Activated CD4-positive, CD25-positive, alpha-beta regulatory T cell (primary cell): ENCODE measurements at places on chromosomes 3 and 15.

DNA sequence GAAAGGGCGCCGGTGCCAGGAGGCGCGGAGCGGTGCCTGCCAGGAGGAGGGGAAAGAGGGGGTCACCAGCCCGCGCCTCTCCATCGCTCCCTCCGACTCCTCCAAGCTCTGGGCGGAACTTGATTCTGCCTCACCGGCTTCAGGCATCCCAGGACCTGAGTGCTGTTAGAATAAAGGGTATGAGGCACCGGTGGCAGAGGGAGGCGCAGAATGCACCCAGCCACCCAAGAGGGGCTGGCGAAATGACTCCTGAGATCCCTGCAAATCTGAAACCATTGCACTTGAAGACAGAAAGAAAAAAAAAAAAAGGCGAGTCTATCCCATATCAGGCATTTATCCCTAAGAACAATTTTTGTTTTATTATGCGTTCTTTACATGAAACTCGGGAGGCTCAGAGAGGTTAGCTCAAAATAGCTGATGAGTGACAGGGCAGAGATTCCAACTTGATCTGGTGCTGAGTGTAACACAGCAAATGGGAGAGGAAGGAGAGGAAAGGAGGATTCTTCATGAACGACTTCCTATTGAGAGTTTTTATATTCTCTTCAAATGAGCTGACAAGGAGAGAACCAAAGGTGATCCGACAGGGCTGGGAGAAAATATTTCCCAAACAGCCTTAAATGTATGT lies 157.0 kb upstream of the FRMD4B start:
- no peak for DNase-seq

- DNase-seq, result no peak
Observed at GRCh38 chr3:27360113-27361078, 8.8 kb downstream of the NEK10 start.

GRCh38 chr3:12230406-12230805 lies 58.5 kb upstream of the PPARG start:
- no peak for DNase-seq

GRCh38 chr3:122774564-122774963 lies 19.1 kb downstream of the HSPBAP1 start:
- DNase-seq, result no peak

GRCh38 chr3:59115364-59116232 lies 65.8 kb upstream of the CFAP20DC start:
- DNase-seq, result no peak

GRCh38 chr3:103126115-103126514 lies 691.3 kb downstream of the ZPLD1 start:
- no peak for DNase-seq

DNA sequence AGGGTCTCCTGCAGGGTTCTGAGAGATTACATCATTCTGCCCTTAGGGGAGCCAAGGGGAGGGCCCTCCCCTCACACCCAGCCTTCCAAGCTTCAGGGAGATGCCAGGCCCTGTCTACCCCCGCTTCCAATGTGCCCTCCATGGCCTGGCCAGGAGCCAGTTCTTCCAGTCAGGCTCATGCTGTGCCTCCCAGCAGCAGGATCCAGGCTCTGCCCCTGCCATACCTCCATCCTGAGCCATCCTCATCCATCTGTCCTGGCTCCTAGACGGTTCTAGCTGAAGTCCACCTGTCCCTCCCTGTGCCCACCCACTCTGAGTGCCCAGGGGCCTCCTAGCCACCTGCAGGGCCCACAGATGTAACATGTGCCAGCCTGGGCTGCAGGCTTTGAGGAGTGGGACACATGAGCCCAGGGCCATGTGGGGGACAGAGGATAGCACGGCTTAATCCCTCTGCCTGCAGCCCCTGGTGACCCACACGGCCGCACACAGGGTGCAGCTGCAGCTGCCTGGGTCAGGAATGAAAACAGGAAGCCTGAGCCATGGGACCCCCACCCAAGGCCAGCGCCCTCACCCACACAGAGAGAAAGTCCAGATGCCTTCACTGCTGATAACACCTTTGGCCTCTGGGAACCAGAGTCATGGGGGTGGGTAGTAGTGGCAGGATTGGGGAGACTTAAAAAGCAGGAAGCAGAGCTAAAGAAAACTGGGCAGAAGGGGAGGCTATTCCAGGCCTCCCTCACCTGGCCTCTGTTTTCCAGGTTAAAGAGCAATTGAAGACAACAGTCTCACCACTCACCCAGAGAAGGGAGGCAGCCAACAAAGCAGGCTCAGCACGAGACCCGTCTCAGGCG lies 11.8 kb downstream of the PLCD1 start:
- no peak for DNase-seq

- DNase-seq, result no peak
Observed at GRCh38 chr3:144477593-144477992, 506.0 kb downstream of the DIPK2A start.

- DNase-seq, result no peak
Observed at GRCh38 chr3:194046995-194047645, 88.8 kb upstream of the HES1 start.

DNA sequence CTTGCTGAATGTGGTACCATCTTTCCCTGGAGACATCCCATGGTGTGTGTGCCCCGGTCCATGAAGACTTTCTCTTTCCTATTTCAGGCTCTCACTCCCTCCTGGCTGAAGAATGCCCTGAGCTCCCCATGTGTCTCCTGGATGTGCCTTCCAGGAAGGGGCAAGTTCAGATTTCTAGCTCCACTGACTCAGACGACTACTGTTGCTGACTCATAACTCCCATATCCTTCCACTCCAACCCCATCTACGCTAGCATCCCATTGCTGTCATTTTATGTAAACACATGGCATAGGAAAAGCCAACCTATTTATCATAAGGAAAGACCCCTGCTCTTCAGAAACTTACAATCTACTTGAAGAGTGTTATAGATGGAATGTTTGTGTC lies 95.0 kb downstream of the ADCY5 start:
- DNase-seq, result no peak

GRCh38 chr15:58095415-58095814 lies 29.9 kb upstream of the ALDH1A2 start:
- DNase-seq, result no peak

GRCh38 chr3:151557068-151557840 lies 96.4 kb upstream of the IGSF10 start:
- no peak for DNase-seq

DNA sequence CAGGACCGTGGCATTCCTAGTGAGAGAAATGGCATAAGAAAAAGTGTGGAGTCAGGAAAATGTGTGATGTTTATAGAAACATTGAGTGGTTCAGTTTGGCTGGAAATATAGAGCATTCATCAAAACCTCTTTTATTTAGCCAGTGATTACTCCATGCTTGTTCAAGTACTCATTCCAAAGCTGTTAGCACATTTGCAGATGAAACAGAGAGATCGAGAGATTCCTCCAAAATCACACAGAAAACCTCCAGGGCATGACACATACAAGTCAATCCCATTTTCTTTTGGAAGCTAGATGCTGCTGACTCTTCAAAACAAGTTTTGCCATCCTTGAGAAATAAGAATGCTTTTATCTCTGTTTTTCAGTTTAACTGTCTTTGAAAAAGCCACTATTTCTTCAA lies 11.5 kb upstream of the MB21D2 start:
- no peak for DNase-seq

DNA sequence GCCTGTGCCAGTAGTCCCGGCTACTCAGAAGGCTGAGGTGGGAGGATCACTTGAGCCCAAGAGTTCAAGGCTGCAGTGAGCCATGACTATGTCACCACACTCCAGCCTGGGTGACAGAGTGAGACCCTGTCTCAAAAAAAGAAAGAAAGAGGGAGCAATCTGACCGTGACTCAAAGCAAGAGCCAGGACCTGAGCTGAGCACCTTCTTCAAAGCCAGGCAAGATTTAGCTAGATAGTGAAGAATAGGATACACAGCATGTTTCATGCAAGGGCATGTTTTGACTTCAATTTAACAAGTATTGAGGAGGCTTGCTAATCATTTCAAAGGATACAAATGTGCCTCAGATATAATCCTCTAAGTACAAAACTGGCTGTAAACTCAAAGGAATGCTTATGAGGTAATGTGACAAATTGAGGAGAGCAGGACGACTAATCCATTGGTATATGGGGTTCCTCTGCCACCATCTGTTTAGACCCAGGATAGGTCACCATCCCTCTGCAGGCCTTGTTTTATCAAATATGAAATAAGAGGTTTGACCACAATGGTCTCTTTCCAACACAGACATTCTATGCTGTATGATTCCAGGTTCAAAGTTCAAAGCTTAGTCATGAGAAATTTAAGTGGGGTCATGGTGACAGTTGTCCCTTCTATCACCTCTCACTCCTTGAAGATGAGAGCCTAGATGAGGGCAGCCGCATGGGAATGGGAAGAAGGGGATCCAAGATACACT lies 33.2 kb downstream of the RAB27A start:
- no peak for DNase-seq

DNA sequence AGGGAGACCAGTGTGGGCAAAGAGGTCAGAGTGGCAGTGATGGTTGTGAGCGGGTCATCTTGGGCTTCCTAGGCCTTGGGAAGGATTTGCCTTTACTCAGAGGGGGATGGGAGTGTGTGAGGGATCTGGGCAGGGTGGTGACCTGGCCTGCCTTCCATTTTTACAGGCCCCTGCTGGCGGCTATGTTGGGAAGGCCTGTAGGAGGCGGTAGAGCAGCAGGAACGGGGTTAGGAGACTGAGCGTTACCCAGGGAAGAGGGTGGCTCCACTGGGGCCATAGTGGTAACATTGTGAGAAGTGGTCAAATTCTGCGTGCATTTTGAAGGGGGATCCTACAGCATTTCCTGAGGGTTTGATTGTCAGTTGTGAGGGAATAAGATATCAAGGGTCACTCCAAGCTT lies 307.3 kb upstream of the CTDSPL start:
- no peak for DNase-seq

- no peak for DNase-seq
Observed at GRCh38 chr15:99105514-99106341, 848 bp downstream of the SYNM start.

DNA sequence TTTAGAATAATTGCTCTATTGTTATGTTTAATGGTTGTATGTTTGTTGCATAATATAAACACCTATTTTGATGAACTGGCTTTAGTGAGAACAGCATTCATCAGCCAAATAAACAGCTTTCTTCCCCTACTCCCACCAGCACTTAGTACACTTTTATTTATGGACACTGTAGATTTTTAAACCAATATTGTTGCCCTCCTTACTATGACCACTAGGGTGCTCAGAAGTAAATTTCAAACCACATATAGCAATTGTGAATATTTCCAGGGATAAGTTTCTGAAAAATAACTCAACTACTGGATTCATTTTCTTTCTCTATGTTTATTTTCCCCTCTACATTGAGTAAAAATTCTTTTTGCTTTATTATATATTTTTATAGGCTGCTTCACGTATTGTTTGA lies 84.7 kb upstream of the PTX3 start:
- DNase-seq, result no peak

DNA sequence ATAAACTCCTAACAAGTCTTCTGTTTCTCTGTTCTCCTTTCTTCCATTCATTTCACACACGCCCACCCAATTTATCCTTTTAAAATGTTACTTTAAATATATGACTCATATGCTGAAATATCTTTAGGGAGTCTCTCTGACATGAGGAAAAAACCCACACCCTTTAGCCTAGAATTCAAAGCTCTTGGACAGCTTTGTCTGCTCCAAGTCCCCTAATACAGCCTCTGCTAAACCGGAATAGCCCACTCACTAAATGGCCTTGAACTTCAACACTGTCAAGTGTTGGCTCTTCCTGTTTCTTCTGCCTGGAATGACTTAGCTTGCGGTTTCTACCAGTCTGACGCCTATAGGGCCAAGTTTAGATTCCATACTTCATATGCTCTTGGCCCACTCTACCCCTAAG lies 3.3 kb upstream of the CD96 start:
- no peak for DNase-seq

GRCh38 chr15:93459396-93459795 lies 370.4 kb upstream of the RGMA start:
- DNase-seq, result no peak

DNA sequence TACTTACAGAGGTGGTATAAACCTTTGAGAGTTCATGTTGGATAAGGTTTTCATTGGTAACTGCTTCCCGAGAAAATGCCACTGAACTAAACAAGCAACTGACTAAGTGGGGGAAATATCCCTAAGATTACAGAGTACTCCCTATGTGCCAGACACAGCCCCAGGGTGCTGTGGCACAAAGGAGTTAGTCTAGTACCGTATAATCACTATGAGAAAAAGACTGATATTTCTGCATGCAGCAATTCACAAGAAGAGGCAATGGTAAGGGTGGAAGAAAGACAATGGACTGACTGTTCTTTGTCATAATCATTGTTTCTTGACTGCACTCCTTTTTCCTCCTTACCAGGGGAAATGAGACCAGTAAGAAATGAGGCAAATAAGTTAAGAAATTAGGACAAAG lies 20.0 kb upstream of the SLC25A26 start:
- no peak for DNase-seq

GRCh38 chr3:12896063-12896985 lies 55.0 kb upstream of the RPL32 start:
- DNase-seq, result no peak

DNA sequence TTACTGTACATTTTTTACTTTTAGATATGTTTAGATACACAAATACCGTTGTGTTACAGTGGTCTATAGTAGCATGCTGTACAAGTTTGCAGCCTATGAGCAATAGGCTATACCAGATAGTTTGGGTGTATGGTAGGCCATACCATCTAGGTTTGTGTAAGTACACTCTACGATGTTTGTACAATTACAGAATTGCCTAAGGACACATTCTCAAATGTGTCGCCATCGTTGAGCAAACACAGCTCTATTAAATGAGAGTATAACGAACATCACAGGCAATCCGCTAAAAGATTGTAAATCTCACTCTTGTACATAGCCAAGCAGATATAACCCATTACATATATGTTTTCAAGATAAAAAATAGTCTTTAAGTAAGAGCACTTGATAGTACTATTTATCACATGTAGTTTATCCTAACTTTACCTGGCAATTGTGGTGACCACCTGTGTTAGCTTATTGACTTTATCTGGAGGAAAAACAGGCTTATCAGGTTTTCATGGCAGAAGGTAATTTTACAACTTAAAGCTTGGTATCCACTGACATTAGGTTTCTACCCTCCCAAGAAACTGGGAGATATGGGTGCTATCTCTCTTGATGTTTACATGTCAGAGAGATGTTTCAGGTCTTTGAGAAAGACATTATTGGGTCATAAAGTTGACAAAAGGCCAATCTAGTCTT lies 898.7 kb downstream of the NSUN3 start:
- no peak for DNase-seq

DNA sequence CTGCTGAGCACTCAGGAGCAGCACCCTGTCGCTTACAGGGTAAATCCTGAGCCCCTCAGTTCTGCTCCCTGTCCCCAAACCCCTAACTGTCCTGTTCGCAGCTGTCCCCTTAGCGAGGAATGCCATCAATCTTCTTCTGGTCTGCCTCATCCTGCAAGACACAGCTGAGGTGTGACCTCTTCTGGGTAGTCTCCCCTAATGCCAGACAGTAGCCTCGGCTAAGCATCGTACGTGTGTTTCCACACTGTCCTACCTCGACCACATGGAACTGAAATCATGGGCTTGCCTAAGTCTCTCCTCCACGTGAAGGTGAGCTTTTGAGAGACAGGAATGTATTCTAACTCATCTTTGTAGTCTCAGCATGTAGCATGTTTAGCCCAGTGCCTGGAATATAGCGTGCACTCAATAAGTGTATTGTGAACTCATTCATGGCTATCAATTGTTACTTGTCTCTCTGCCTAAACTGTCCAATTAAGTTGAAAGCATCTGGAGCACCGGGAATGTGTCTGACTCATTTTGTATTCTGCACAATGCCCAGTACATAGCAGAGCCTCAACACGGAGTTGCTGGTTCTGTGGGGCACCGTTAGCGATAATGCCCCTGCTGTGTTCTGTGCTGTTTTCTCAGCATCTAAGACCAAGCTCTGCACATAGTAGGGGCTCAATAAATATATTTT lies 90.2 kb downstream of the HES1 start:
- DNase-seq, result no peak

GRCh38 chr15:60729850-60730458 lies 251.0 kb upstream of the ICE2 start:
- DNase-seq, result no peak
